Stimulated activated naive CD8-positive, alpha-beta T cell treated with anti-CD3 and anti-CD28 coated beads, Interleukin-15, Interleukin-2, amounts not matched to agents 100 U/mL and 50 U/mL, for 24 hours (primary cell): ENCODE measurements at places on chromosomes 12 and 14.

- no peak for DNase-seq
Measured at GRCh38 chr14:53391631-53392285, 238.6 kb upstream of the DDHD1 start.

DNA sequence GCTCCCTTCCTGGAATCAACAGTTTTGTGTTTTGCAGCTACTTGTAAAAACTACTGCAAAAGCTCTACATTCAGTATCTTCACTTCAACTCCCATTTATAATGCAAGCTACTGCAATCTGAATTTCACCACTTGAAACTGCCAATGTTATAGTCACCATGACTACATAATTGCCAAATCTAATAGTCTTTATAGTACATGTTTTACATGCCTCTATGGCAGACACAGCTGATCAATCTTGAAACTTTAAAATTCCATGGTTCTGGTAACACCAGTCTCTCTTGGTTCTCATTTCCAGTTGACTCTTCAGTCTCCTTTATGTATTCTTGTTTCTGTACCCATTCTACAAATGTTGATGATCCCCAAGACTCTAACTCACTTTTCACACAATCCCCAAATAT lies 185.9 kb downstream of the MED13L start:
- no peak for DNase-seq

DNA sequence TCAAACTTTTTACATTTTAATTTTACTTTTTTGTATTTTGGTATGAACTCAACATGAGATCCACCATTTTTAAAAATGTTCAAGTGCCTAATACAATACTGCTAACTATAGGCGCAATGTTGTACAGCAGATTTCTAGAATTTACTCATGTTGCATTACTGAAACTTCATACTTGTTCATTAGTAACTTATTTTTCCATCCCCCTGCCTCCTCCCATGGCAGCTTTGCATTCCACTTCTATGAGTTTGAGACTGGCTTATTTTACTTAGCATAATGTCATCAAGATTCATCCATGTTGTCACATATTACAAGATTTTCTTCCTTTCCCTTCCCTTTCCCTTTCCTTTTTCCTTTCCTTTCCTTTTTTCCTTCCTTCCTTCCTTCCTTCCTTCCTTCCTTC lies 825.9 kb downstream of the SLC16A7 start:
- DNase-seq: no peak

DNA sequence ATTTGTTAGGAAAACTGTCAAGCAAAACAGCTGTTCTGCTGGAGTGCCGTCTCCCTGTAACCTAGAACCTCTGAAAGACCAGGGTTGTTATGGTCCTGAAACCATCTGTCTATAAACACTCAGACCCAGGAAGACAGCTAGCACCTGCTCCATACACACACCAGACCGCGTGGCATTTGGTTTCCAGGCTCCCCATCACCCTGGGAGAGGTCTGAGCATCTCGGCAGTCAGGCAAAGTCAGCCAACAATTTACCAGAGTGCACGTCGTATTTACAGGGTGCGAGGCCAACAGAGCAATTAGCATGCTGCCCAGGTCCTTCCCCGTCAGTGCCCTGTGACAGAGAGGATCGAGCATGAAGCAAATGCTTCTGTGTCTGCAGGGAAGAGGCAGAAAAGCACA lies 272.5 kb downstream of the SLC15A4 start:
- no peak for DNase-seq

- DNase-seq: no peak
Measured at GRCh38 chr12:26987634-26988424, 26.4 kb downstream of the TM7SF3 start.

- peak; percentile 42 for DNase-seq
Measured at GRCh38 chr12:117875744-117876435, 92.9 kb downstream of the KSR2 start.

GRCh38 chr12:1747609-1748008 lies 56.7 kb downstream of the ADIPOR2 start:
- DNase-seq: no peak

DNA sequence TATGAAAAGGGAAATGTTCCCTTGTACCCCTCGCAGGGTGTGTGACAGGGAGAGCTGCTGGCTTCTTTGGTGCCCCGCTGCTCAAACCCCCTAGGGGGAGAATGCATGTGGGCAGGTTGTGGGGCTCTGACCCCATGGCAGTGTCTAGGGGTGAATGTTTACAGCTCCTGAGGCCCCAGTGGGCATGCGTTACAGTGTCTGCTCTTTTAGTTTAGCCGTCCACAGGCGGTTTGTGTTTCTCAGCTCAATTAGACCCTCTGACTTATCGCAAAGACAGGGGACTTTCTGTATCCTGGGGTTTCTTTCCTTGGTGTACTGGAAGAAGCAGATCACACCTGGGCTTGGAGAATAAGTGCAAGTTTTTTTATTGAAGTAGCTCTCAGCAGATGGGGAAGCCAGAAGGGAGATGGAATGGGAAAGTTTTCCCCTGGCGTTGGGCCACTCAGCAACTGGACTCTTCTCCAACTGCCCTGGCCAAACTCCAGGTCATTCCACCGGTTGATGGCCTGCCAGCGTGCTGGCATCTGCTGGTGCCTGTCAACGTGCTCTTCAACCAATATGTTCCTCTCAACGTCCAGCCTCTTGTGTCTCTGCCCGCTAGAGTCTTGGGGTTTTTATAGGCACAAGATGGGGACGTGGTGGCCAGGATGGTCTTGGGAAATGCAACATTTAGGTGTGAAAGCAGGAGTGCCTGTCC lies 720.9 kb downstream of the FSCB start:
- no peak for DNase-seq

GRCh38 chr14:24411443-24412389 lies 12.9 kb downstream of the NYNRIN start:
- peak; percentile 30 for DNase-seq

GRCh38 chr12:116161588-116161987 lies 115.9 kb downstream of the MED13L start:
- DNase-seq: no peak

GRCh38 chr12:121748571-121749265 lies 36.2 kb downstream of the TMEM120B start:
- DNase-seq: peak; percentile 26

DNA sequence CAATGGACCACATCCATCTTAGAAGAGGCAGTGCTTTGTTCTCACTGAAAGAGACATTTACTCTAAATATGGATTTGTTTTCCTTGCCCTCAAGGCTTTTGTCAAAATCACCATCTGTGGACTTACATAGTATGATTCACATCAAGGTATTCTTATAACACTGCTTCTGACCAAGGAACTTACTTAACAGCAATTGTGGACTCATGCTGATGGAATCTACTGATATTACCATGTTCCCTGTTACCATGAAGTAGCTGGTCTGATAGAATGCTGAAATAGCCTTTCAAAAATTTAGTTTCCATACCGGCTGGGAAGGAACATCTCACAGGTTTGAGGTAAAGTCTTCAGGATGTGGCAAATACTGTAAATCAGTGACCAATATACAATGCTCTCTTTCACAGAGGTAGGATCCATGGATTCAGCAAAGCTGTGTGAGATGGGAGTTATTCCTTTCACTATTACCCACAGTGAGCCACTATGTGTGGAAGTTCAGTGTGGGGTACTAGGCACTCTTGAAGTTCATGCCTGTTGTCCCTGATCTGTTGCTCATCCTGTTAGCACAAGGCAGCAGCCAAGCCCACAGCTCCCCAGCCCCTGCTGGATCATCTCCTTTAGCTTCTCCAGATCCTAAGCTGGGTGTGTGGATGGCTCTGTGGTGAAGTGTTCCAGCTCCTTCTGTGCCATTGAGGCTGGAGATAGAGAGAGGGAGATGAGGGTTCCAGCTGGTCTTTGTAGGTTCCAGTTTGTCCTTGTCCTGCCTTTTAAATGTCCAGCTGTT lies 126.4 kb downstream of the ATP23 start:
- DNase-seq: no peak

GRCh38 chr12:51829011-51829481 lies 19.5 kb downstream of the FIGNL2 start:
- DNase-seq: no peak

DNA sequence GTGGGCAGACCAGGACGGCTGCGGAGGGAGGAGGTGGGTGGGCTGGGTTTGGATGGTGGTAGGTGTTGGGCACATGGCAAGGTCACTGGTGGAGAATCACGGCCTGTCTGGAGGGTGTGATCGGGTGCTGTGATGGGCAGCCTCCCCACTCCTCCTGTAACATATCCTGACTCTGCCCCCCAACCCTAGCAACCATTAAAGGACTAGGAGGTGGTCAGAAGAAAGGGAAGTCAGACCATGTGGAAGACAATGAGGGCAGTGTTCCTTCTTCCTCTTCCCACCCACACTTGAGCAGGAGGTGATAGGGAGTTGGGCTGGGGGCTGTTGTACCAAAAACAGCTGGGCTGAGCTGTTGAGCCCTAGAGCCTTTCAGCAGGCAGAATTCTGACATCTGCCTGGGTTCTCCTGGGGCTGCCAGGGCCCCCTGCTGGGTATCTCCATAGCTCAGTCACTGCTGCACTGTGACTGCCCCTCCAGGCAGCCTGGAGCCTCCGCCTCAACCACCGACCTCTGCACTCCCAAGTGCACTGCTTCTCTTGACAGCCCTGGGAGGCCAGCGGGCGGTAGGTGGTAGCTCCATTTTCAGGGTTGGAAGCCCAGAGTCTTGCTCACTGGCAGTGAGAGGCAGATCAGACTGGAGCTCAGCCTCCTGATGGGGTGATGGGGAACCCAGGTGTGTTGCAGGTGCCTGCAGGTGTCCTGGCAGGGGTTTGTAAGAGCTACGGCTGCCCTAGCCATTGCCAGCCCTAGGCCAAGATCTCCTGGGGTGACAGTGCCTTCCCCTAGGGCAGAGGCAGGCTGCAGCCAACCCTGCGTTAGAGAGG lies 15.4 kb downstream of the VASH1 start:
- DNase-seq: no peak

DNA sequence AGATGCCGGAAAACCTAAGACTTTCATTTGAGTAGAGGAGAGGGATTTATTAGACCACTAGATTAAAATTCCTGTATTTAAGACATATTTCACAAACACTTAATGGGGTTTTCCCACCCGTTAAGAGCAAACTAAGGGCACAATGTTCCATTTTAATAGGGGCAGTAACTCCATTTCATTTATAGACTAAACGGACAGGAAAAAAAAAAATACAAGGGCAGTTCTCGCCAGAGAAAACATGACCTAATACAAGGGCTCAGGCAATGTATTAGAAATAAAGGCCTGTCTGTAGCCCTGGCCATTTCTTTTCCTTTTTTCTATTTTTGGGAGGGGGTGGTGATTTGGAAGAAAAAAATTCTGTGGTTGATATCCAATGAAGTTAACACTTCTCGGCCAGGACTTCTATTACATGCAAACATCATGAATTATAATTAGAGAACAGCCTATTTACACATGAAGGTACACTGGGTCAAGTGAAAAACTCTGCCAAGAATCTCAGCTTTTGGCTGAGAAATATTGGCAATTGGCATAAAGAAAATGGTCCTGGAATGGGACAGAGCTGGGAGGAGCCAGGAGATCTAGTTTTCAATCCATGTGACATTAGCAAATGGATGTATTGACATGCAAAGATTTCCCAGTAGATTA lies 641.1 kb upstream of the TBX3 start:
- no peak for DNase-seq

GRCh38 chr12:13437541-13437940 lies 241.0 kb downstream of the EMP1 start:
- DNase-seq: no peak

GRCh38 chr14:38948171-38948570 lies 154.9 kb downstream of the SEC23A start:
- no peak for DNase-seq

DNA sequence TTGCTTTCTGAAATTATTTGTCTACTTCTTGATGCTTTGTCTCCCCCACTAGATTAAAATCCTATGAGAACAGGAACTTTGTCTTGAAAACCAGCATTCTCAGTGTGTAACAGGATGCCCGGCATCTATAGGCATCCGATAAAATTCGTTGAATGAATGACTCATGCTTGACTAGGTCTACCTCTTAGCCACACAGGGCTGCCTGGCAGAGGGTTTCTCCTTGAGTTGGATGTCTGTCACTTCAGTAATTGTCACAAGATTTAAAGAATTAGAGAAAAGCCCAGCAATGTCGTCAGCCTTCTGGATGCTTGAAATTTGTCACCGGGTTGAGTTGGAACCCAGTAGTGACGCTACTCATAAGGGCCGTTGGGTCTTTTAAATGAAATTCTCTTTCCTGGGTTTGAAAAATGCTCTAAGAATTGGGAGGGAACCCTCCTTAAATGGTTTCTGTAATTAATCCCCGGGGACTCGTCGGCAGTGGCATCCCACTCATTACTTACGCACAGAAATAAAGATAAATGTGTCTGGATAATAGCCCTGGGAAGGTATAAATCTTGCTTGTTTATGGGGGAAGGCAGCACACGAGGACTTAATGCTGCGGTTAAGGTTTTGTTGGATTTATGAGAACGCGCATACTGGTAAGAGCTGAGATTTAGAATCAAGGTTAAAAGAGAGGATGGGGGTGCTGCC lies 194.1 kb downstream of the AACS start:
- DNase-seq: no peak

- peak; percentile 26 for DNase-seq
Measured at GRCh38 chr12:109310247-109311125, 1.4 kb upstream of the FOXN4 start.

DNA sequence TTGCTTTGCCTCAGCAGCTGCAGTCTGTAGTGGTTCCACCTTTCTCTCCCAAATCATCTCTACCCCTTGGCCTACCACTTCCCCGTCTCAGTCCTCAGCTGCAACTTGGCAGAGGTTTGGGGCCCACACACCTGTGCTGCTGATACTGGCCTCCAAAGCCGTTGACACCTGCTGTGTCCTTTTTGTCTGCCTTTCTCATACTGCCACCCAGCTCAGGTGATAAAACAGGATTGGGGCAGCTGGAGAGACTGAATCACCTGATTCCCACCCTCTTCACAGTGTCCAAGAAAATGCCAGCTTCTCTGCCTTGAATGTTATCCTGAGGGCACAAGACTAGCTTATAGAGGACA lies 103.7 kb downstream of the ETV6 start:
- DNase-seq: no peak

- DNase-seq: peak; percentile 37
Measured at GRCh38 chr12:2613326-2614073, 181.3 kb upstream of the FKBP4 start.

GRCh38 chr12:8860165-8860961 lies 37.9 kb downstream of the A2ML1 start:
- DNase-seq: peak; percentile 29

- DNase-seq: no peak
Measured at GRCh38 chr12:42291680-42292079, 34.2 kb downstream of the ZCRB1 start.

DNA sequence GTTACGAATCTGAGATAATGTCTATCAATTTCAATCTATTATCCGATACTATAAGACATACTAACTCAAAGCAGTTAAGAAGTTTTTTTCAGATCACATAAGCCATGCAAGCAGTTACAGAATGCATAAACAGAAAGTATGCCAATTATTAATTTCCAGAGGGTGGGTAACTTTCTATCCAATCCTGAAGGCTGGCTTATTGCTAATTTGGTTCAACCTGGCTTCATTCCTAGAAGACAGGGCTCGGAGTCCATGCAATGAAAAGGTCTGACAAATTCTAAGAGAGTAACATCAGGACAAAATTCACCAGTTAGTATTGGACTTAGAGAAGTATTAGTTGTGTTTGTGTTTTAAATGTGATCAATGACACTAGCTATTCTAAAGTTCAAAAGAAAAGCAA lies 15.0 kb downstream of the FERMT2 start:
- no peak for DNase-seq

GRCh38 chr12:121578230-121579189 lies 2.3 kb downstream of the KDM2B start:
- peak; percentile 28 for DNase-seq
